MM.1S (cell line): ENCODE measurements at places on chromosomes 3 and 15.

GRCh38 chr3:144652573-144652972, 681.0 kb downstream of the DIPK2A start:
- no peak for DNase-seq

GRCh38 chr3:78881501-78881900, 886.3 kb downstream of the ROBO1 start:
- DNase-seq = no peak

GRCh38 chr15:57031605-57032004, 113.2 kb downstream of the TCF12 start:
- DNase-seq = no peak

GRCh38 chr3:171347301-171348039, 112.7 kb downstream of the TNIK start:
- DNase-seq = no peak

DNA sequence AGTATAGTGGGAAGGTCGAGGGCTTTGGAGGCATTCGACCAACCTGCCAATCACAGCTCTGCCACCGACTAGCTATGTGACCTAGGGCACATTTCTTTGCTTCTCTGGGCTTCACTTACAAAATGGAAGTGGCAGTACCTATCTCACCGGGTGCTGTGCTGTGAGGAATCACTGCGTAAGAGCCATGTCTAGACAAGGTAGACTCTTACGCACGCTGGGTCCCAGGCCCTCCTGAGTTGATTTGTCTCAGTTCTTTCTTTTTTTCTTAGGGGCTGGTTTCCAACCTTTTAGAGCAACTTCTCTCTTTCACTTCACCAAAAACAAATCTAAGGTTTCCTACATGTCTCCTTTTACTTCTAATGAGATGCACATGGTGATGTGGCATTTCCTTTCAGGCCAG, 18.8 kb downstream of the CA12 start:
- no peak for DNase-seq
